ENCODE measurements at places on chromosomes 6 and 20. TPM values are rescaled to one million over a fixed set of nuclear protein-coding genes. Genes with fewer than 3 reads are reported as not detected.

HDGFL1 gene
- not detected for polyA plus RNA-seq

PTCRA gene
- polyA plus RNA-seq, result not detected

SNX9 gene
- 74.8 TPM for polyA plus RNA-seq

SLC22A16 gene
- not detected for polyA plus RNA-seq

EFCAB8 gene
- not detected for polyA plus RNA-seq

TRAPPC3L gene
- 0.17 TPM for polyA plus RNA-seq

PAX1 gene
- not detected for polyA plus RNA-seq

TREML1 gene
- not detected for polyA plus RNA-seq

- DNase-seq, result no peak
These were observed 774 bp upstream of the SFT2D1 start for GRCh38 chr6:166343150-166343487.

GRCh38 chr6:155142168-155143028, 121.4 kb upstream of the CLDN20 start:
- no peak for DNase-seq

DNA sequence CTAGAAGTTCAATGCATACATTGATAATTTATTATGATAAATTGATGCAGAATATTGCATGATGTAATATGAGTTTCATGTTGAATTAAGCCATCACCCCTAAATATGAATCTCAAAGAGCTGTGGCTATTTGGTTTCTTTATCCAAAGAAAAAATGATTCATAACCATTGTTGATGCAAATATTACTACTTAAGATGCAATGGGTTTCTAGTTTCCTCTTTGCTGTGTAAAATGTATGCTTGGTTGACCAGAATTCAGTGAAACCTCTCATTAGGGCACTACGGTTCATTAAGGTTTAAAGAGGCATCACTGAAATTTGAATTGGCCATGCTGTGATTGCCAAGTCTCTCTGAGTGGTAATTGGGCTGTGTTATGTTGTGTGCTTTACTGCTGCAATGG, 492.5 kb upstream of the FLRT3 start:
- DNase-seq, result no peak

- no peak for DNase-seq
These were observed 141.9 kb downstream of the CCDC170 start for GRCh38 chr6:151635741-151636140.

GRCh38 chr6:169158691-169159090, 95.0 kb downstream of the THBS2 start:
- no peak for DNase-seq

GRCh38 chr6:53436526-53437303, 88.0 kb upstream of the ELOVL5 start:
- DNase-seq, result no peak

DNA sequence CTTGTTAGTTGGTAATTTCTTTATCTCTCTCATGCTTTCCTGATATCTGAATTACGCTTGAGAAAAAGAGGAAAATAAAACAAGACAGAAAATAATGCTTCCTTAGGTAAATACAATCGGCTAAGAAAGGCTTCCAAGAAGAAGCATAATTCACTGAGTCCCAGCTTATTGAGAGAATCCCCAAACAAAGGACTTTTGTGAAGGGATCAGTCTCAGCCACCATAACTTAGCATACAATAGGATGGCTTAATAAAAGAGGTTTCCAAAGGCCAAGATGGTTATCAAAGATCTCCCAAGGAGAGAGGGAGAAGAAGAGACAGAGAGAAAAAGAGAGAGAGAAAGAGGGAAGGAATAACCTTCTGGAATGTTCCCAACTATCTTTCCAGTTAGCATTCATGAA, 46.0 kb upstream of the SALL4 start:
- no peak for DNase-seq

DNA sequence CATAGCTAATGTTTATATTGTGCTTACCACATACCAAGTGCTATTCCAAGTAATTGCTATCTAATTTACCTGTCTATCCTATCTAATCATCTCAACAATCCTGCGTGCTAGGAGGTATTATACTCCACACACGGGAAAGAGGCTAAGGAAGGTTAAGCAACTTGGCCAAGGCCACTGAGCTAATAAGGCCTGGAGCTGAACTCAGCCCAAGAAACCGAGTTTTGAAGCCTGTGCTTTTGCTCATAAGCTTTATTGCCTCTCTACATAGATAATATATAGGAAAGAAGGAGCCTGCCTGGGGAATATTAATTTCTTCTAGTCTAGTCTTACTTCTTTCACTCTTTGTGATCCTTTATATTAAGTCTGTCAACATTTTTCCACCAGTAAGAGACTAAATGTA, 67.8 kb upstream of the ADGRF4 start:
- DNase-seq, result no peak

GRCh38 chr20:31673943-31674463, 36.3 kb downstream of the COX4I2 start:
- DNase-seq, result no peak

GRCh38 chr6:166488076-166488685, 98.3 kb downstream of the RAMACL start:
- DNase-seq, result no peak

DNA sequence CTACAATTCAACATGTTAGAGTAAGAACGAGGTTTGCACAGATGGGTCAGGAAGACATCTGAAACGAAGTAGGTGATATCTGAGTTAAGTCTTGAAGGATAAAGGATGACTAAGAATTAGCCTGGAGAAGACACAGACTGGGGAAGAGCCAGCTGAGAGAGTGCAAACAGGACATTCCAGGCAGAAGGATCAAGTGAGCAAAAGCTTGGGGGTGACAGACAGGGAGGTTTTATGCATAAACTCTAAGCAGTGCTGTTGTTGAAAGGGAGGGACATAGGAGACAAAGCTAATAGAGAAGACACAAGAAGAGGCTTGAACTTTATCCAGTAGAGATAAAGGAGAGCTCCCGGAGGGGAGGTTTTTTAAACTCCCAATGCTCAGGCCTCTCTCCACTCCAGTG, 15.0 kb upstream of the ETV7 start:
- DNase-seq, result no peak

DNA sequence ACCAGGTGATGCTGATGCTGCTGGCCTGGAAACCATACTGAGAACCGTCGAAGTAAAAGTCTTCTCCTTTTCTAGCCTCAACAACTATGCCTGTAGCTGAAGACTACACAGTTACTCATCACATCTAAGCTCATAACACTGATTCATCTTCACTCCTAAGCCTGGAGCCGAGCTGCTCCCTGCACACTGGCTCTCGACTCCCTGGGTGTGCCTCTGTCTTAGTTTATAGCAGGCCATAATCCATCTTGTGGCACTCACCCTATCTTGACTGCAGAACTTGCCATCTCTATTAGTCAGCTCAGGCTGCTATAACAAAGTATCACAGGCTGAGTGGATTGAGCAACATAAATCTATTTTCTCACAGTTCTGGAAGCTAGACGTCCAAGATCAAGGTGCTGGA, 191.0 kb downstream of the UNC5CL start:
- no peak for DNase-seq

GRCh38 chr6:137247724-137248123, 28.5 kb upstream of the IFNGR1 start:
- DNase-seq, result no peak

DNA sequence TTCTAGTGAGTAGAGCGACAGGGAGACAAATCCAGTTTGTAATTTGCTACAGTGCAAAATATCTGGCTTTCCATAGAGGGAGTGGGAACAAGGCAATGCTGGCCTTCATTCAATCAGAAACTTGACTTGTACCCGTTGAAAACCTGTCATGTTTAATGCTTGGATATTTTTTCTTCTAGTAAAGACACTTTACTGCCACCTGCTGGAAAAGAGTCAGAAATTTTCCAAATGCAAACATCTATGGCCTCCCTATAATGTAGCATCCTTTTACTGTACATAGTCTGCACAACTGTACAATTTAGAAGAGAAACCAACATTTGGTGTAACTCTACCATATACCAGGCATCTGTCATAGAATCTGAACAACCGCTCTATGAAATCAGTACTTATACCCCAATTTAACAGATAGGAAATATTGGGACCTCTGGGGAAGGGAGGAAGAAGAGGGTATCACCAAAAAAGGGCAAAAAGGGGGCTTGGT, 16.7 kb upstream of the TBC1D20 start:
- DNase-seq, result no peak

- no peak for DNase-seq
These were observed 160.2 kb downstream of the QRSL1 start for GRCh38 chr6:106789428-106790148.

- DNase-seq, result no peak
These were observed 67.2 kb downstream of the RPP40 start for GRCh38 chr6:4936681-4937041.

DNA sequence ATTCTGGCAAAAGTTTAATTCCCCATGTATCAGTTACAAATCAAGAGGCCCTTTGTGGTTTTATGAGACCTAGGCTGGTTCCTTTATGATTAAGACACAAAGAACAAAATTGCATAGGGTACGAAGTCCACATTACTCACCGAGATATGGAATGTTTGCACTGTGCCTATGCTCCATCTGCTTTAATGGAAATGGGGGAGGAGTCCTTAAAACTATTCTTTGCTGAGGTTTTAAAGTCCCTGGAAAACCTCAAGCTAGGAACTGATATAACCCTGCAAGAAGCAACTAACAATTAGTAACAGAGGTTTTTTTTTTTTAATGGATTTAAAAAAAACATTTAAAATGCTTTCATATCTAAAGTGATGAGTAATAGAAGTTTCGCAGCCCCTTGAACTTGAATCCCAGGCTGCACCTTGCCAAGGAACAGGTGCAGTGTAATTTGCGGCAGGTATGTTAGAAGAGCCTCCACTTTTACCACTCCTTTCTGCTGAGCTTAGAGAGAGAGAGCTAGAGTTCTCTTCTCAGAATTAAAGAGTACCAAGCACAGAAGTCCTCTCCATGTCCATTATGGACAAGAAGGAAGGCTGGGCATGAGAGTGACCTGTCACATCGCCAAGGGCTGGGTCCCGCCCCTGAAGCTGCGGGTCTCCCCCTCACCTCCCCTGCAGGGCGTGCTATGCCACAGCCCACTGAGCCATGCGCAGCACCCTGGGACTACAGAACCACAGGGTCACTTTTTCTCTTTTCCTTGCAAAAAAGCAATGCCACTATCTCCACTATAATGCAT, 2.3 kb downstream of the SERPINB1 start:
- no peak for DNase-seq

DNA sequence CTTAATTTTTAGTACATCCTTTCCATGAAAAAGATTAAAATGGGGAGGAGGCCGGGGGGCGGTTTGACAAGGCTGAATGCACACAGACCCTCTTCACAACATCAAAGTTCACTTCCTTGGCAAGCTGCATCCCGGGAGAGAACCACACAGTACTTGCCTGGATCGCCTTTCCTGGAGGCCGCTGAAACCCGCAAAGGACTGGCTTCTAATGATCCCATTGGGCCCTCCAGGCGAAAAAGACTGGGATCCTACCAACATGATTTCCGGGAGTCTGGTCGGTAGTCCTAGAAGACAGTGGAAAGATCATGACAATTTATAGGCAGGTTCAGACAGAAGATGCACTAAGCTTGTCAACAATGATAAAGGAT, 60.2 kb downstream of the RIPOR2 start:
- no peak for DNase-seq
